ENCODE measurements at places on chromosomes 1 and 21.

DNA sequence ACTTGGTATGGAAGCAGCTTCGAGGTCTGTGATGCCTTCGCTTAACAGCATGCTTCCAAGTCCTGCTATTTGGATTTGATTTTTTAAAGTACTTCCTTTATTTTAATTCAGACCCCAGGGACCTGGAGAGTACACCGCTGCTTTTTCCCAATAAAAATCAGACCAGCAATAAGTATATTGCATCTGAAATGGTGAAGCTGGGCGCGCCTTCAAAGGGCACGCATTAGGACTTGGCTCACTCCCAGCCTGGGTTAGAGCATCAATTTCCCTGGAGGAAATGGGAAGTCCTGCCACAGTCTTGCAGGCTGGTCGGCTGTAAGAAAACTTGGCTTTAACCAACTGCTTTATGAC, 325.1 kb downstream of the RRAGC start:
- no peak for DNase-seq

DNA sequence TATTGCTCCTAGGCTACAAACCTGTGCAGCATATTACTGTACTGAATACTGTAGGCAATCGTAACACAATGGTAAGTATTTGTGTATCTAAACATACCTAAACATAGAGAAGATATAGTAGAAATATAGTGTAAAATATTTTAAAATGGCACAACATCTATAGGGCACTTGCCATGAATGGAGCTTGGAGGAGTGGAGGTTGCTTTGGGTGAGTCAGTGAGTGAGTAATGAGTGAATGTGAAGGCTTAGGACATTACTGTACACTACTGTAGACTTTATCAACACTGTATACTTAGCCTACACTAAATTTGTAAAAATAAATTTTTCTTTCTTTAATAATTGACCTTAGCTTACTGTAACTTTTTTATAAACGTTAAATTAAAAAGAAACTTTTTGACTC, 7.9 kb downstream of the LEFTY2 start:
- DNase-seq: no peak

- no peak for DNase-seq
Measured at GRCh38 chr1:93565496-93566206, 116.0 kb downstream of the BCAR3 start.

DNA sequence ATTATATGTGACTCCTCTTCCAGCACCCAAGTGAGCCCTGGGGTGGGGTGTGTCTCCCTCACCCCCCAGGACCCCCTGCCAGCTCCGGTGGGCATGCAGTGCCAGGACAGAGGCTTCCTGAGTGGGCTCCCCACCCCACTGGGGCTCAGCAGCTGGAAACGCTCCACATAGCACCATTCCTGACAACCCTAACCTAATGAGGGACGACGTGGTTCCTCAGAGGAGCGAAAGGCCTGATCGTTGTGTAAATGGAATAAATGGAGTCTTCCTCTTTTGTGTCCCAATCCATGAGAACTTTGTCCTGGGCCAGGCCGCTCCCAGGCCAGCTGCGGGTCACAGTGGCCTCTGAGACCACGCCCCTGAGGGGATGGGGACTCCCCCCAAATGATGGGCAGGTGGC, 1.8 kb upstream of the TSPEAR start:
- DNase-seq: no peak

DNA sequence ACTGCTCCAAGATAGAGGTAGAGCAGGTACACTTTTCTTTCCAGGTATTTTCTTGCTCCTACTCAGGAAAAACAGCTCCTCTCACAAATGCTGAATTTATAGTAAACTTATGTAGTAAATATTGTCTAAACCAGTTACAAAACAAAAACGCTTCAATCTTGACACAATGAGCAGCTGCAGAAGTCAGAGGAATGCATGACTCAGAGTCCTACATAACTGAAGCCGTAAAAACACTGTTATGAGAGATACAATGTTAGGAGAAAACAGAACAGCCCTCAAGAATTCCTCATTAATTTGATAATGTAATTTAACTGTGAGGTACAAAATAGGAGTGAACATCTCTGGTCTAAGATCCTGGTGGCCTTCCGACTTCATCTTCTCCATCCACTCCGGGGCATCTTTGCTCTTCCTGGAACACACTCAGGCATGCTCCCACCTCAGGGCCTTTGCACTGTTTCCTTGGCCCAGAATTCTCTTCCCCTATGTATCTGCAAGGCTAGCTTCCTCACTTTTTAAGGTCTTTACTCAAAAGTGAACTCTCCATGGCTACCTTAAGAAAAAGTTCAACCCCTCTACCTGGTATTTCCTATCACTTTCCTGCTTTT, 138.5 kb downstream of the SLC45A1 start:
- DNase-seq: no peak
